ENCODE measurements at places on chromosomes 2 and 18.

DNA sequence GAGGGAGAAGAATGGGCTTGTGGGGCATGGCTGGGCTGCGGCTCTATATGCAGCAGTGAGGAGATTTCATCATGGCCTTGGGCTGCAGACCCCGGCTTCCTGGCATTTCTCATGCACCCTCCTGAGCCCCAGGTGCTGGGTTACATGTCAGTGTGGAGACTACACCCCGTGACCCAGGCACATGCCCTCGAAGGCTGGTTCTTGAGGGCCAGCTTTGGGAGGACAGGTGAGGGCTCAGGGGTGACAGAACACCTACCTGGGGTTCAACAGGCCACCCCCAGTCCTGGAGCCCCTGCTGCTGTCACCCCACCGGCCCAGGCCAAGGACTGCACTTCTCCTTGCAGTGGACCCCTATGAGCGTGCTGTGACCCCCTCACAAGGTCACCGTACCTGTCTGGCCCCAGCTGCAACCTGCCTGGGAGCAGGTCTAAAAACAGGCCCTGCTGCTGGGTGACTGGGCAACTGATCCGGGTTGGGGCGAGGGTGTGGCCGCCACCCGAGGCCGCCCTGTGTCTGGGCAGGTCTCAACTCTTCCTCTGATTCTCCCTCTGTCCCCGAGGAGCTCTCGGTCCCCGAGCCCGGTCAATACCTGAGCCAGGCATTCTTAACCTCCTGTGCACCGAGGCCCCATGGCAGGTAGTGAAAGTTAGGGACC lies 94.8 kb upstream of the OTOS start:
- DNase-seq = no peak

DNA sequence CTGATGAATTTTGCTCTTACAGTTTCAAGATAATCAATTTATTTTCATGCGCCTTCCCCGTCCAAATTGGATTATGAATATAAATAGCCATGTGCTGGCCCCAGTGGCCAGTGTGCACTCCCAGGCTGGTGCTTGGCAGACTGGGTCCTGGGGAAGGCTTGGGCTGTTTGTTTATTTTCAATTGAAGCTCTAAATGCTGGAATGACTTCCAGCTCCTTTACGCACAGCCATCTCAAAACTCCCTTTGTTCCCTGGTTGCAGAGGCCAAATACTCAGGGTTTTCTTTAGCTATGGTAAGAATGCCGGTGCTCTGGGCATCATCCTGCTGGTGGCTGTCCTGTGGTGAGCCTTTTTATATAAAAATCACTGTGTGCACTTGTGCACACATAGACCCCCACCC lies 131.5 kb downstream of the PRKCE start:
- DNase-seq = no peak

- no peak for DNase-seq
Observed at GRCh38 chr2:239475161-239476028, 74.6 kb upstream of the HDAC4 start.

- DNase-seq = no peak
Observed at GRCh38 chr2:27263287-27264252, 723 bp upstream of the SLC30A3 start.

DNA sequence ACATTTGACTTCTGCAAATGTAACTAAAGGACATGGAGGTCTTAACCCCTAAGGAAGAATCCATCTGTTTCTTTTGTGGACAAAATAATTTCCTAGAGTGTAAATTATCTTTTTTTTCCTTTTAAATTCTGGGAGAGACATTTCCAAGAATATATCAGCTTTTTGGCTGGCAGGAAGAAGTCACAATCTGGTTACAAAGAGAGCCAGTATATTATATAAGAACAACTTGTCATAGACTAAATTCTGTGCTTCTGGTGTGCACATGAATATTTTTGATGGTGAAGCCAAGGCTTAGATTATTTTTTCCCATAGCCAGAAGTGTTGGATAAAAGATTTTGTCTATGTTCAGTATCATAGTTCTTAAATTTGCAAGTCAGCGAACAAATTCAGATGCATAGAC lies 500.6 kb downstream of the XIRP2 start:
- no peak for DNase-seq

- DNase-seq = no peak
Observed at GRCh38 chr2:174395969-174396630, 570 bp downstream of the SCRN3 start.
